ENCODE measurements at places on chromosomes 1 and 21.

GRCh38 chr1:44646261-44647110 lies 27.8 kb downstream of the TMEM53 start:
- no peak for DNase-seq

GRCh38 chr1:107153014-107153413 lies 12.2 kb downstream of the NTNG1 start:
- no peak for DNase-seq

- no peak for DNase-seq
Measured at GRCh38 chr1:105294838-105295237, 1545.1 kb downstream of the AMY1C start.

DNA sequence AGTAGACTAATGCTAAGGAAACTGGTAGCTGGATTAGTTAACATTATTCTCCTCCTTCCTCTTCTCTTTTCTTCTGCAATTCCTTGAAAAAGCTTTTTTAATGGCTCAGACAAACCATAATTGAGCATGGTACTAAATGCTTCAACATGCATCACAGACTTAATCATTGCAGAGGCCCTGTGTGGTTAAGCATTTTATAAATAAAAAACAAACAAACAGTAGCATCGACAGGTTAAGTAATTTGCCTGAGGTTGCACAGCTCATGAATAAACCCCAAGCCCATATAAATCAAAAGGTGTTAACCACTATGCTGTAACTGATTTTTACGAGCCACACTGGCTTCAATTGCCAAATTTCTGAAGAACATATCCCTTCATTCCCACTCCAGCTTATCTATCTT lies 462.1 kb downstream of the LMO4 start:
- DNase-seq: no peak

GRCh38 chr1:190274721-190275120 lies 202.9 kb downstream of the BRINP3 start:
- no peak for DNase-seq

GRCh38 chr1:184843732-184844495 lies 89.3 kb upstream of the EDEM3 start:
- peak; percentile 75 for DNase-seq

DNA sequence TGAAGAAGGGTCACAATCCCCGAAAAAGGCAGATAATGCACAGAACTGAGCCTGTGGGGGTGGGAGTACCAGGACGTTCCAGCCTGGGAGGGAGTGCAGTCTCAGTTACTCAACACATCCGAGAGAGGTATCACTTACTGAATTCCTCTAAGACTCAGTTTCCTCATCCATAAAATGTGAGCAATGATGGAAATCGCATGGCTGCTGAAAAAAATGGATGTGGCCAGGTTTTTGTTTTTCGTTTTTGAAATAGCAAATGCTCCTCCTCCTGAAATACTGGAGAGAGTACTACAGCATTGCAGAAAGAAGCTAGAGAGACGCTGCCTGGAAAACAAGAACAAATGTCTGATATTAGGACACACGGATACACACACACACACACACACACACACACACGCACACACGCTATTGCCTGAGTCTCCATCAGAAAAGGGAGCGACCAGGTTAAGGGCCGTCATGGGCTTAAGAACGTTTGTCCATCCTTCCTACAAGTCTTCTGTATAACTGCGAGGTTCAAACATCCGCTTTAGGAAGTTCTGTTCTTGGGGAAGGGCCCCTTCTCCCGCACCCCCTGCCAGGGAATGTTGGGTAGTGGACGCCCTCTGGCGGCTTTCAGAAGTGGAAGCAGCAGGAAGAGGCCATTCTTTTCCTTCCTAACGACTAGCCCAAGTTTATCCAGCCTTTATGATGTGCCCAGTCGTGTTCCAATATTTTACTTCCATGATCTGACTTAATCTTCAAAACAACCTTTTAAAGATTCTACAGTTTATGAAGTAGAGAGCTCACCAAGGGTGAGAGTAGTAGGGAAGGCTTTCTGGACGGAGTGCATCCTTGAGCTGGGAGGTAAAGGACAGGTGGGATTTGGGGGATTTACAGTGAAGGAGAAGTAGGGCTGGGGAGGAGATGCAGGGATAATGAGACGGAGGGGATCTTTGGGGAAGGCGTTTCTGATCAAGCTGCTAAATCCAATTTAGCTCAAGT lies 699 bp upstream of the NES start:
- no peak for DNase-seq

- no peak for DNase-seq
Measured at GRCh38 chr21:42019101-42019605, 9.0 kb upstream of the ZBTB21 start.
